ENCODE measurements at places on chromosomes 7 and 10.

DNA sequence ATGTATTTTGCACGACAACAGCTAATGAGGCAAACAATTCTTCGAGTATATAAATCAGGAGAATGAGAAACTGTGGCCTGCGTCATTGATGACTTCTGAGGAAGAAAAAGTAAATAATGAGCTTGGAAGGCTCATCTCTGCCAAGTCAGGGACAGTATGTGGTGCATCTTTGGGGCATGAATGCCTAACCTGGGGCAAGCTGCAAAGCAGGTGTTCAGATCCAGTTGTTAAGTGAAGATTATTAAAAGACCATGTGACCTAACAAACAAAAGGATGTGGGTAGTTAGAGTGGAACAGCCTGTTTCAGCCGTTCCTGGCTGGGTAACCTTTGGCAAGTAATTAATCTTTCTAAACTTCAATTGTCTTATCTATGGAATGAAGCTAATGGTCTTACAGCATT is 93.0 kb downstream of the LYZL2 start:
- no peak for DNase-seq

- DNase-seq = no peak
These were observed 239.2 kb downstream of the PTPRN2 start for GRCh38 chr7:158348446-158348845.

- DNase-seq = no peak
These were observed 143.8 kb upstream of the RHEB start for GRCh38 chr7:151663382-151664100.

- no peak for DNase-seq
These were observed 40.6 kb upstream of the ADD3 start for GRCh38 chr10:109966961-109967738.

DNA sequence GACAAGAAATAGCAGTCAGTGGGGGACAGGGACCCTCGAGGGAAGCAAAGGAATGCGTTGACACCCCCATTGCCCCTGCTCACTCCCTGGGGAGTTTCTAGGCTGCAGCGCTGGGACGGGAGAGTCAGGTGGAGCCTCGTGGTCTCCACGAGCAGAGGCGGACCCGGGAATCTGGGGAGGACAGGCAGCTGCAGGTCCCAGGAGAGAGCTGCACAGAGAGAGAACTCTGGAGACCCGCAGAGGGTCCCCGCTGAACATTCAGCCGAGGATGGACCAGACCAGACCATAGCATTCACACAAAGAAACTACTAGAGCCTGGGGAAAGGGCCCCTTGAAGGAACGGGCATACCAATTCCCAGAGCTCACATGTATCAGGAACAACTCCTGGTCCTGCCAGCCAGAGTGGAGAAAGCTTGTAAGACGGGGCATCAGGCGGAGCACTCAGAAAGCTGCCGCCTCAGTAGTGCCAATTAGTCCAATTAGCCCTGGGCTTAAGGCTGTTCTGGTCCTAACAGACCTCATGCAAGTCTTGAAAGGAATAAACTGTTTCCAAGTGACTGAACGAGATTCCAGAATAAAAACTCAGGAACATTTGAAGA is 966.7 kb upstream of the ZNF722 start:
- no peak for DNase-seq

- no peak for DNase-seq
These were observed 514.4 kb downstream of the INHBA start for GRCh38 chr7:41188163-41189130.

DNA sequence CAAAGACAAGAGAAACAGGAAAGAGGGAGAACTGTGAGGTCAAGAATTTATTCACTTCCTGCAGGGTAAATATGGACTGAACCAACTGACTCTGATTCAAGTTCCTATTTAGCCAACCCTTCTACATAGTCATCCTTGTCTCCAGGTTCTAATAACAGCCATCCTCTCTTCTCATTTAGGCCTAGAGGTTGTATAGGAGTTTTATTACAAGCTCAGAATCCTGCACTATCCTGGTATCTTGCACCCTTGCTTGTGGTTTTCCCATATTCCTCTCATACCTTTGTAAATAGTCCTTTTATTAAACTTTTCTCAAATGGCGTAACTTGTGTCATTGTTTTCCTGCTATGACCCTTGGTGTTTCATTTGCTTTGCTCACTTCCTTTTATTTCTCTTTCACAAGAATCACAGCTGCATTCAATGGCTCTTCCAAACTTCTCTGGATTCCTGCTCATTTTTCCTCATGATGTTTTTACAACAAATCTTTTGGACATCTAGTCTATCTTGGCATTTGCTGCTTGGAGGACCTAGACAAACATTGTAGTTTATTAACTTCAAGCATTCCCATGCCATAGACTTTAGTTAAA is 12.4 kb upstream of the OR2A5 start:
- DNase-seq = no peak

DNA sequence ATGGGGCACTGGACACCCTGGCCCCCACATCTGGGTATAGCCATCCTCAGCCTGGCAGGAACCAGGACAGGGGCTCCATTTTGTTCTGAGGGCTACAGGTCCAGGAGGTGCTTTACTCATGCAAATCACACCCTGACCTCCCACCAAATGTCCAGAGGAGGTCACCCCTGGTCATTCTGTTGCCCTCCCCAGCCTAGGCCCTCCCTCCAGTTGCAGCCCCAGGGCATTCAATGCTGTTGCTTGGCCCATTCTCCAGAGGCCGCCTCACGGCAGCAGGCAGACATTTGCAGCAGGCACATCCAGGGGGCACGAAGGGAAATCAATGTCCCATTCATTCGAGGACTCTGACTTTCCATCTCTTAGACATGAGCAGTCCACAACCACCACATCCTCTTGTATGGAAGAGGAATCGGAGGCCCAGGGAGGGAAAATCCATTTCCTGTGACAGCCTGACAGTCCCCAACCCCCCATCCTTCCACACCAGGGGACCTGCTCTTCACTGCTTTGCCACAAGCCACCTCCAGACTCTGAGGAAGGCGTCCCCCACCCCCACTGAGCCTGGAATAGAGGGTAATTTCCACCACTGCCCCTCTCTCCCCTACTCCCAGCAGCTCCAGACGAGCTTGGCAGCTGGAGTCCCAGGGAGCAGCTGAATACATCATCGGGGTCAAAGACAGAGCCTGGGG is 76.2 kb upstream of the UNC5B start:
- DNase-seq = no peak

GRCh38 chr10:110144507-110144906 is 62.9 kb upstream of the MXI1 start:
- no peak for DNase-seq

GRCh38 chr10:46523119-46523961 is 33.1 kb downstream of the GPRIN2 start:
- DNase-seq = no peak

DNA sequence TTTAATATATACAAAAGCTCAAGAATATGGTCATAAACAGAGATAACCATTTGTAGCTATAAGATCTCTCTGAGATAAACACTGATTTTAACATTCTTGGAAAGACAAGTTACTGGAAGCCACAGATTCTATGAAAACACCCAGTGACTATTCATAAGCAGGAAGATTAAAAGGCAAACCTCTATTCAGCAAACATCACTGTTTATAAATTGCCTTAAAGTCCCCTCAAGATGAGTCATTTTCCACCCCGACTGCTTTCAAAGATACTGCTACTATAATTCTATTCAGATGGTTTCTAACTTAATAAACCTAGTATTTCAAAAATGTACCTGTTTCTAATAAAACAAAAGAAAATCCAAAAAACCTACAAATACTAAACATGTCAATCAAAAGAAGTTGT is 21.0 kb downstream of the TM9SF3 start:
- no peak for DNase-seq

DNA sequence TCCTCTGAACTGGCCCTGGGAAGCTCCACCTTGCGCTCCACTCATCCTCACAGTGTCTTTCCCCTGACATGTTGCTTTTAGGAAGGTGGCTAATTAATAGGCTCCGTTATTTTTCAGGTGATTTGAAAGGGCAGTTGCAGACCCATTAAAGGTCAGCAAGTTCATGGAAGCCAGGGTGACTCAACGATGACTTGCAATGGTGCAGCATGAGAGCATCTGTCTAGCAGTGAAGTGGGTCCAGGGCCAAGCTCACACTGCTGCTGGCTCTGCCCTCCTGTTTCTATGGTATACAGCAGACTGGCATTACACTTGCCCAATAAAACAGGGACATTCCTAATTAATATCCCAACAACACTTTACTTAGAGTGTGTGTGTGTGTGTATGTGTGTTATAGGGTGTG is 68.8 kb upstream of the WDR11 start:
- no peak for DNase-seq

- DNase-seq = no peak
These were observed 43.6 kb downstream of the RAB11FIP2 start for GRCh38 chr10:118003126-118003525.

DNA sequence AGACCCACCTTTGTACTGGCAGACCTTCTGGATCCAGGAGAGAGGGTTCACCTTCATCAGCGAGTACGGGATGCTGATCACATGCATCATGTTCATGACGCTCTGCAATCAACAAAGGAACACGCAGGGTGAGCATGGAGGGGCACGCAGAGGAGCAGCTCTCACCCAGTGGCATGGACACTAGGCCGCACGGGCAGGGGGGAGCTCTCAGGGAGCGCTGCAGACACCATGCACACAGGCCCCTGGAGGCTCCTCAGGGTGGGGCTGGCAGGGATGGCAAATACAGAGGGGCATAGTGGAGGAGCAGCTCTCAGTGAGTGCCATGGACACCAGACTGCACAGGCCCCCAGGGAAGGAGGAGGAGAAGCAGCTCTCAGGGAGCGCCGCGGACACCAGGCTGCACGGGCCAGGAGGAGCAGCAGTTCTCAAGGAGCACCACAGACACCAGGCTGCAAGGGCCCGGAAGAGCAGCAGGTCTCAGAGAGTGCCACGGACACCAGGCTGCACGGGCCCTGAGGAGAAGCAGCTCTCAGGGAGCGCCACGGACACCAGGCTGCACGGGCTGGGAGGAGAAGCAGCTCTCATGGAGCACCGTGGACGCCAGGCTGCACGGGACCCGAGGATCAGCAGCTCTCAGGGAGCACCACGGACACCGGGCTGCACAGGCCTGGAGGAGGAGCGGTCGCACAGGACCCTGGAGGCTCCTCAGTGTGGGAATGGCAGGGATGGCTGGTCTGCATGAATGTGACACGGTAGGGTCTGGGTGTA is 249.5 kb downstream of the ZMYND11 start:
- DNase-seq = no peak

GRCh38 chr7:149524394-149524793 is 26.8 kb upstream of the ZNF746 start:
- no peak for DNase-seq

- DNase-seq = no peak
These were observed 3.1 kb downstream of the NACAD start for GRCh38 chr7:45085619-45086200.

DNA sequence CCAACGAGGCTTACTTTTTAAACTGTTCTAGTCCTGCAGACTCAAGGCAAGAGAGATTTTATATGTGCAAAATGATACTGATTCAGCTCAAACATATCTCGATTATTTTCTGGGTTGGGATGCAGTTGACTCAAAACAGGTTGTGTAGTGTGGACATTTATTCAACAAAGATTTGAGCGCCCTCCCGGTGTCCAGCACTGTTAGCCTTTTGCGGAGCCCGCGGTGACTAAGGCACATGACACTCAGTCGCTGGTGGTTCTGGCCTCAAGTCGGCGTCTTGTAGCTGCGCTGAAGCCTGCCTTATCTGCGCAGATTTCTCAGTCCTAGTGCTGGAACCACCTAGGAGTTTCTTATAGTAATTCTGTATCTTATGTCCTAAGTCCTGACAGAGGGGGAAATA is 938 bp upstream of the CADPS2 start:
- DNase-seq = no peak

GRCh38 chr7:25580141-25580540 is 351.9 kb upstream of the NPVF start:
- no peak for DNase-seq

- DNase-seq = no peak
These were observed 23.5 kb downstream of the CNOT4 start for GRCh38 chr7:135486261-135486920.

DNA sequence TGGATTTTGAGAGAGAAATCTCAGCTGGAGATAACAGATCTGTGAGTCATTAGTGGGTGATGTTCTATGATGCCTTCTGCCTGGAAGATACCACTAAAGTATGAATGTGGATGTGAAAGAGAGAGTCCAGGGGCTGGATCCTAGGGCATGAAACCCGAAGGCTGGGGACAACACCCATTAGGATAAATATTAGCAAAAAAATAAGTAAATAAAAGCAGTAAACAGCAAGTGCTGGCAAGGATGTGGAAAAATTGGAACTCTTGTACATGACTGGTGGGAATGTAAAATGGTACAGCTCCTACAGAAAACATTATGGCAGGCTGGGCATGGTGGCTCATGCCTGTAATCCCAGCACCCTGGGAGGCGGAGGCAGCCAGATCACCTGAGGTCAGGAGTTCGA is 16.6 kb upstream of the MGMT start:
- DNase-seq = no peak

- no peak for DNase-seq
These were observed 16.3 kb downstream of the GNG11 start for GRCh38 chr7:93937818-93938217.

GRCh38 chr7:87119581-87119980 is 32.7 kb upstream of the DMTF1 start:
- no peak for DNase-seq
